ENCODE measurements at places on chromosomes 7 and 10.

DNA sequence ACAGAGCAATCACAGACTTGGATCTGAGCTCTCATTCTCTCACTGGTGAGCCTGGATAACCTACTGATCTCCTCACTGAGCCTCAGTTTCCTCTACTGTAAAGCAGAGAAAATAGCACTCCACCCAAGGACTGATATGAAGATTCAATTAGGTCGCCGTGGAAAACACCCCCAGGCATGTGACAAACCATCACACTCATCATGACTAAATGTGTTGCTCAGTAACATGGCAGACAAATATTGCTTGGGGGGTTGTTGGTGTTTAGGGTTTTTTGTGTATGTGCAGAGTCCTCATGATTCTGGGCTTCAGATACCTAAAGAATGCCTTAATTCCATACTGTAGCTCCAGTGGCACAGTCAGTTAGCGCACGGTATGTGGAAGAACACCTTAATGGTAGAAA lies 122.1 kb upstream of the TCF7L2 start:
- DNase-seq, result no peak

GRCh38 chr7:65448816-65449504 lies 75.3 kb downstream of the ZNF92 start:
- no peak for DNase-seq

GRCh38 chr10:70927189-70927943 lies 39.0 kb upstream of the PCBD1 start:
- no peak for DNase-seq

GRCh38 chr10:28925121-28925663 lies 247.9 kb downstream of the BAMBI start:
- DNase-seq, result no peak

DNA sequence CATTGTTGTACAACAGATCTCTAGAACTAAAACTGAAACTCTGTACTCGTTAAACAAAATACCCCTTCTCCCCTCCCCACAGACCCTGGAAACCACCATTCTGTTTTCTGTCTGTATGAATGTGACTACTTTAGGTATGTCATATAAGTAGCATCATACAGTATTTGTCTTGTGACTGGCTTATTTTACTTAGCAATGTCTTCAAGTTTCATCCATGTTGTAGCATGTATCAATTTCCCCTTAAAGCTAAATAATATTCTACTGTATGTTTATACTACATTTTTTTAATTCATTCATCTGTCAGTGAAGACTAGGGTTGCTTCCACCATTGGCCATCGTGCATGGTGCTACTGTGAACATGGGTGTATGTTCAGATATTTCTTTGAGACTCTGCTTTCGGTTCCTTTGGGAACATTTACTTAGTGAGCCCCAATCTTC lies 71.2 kb upstream of the RPA3 start:
- DNase-seq, result peak; percentile 25

- DNase-seq, result peak; percentile 65
Measured at GRCh38 chr7:101538596-101539459, 90.3 kb downstream of the MYL10 start.

DNA sequence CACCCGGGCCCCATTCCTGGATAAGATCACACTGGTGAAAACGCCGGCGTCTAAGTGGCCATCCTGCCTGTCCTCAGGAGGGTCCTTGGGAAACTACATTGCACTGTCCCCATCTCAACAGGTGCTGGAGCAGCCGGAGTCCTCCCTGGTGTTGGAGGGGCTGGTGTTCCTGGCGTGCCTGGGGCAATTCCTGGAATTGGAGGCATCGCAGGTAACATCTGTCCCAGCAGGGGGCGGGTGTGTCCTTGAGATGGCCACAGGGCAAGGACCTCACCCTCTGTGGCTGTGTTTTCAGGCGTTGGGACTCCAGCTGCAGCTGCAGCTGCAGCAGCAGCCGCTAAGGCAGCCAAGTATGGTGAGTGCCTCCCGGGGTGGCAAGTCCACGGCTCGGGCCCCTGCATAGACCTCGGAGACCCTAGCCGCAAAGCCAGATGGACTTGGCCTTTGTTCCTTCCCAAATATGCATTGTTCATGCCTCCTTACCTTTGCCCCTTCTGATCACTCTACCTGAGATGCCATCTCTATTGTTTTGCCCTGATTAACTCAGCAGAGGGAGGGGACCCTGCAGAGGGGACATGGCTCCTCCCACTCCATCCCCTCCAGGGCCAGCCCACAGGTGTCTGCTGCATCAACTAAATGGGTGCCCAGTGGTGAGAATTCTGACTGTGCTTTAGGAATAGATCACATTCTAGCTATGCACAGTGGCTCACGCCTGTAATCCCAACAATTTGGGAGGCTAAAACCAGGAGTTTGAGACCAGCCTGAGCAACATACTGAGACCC lies 23.8 kb downstream of the ELN start:
- DNase-seq, result no peak

DNA sequence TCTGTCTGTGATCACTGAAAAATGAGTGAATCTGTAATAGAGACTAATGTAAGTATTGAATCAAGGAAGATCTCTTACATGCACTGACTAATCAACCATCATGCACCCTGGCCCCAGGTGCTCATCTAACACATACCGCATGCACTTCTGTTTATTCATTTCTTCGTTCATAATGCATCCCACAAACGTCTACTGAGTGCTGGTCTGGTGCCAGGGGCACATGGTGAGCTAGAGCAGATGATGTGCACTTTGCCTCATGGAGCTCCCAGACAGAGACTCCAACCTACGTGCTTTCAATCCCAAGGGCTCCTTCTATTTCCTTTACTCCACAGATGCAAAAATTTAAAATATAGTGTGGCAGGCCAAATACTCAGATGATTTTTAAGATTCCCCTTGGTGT lies 10.7 kb downstream of the C10orf90 start:
- no peak for DNase-seq

DNA sequence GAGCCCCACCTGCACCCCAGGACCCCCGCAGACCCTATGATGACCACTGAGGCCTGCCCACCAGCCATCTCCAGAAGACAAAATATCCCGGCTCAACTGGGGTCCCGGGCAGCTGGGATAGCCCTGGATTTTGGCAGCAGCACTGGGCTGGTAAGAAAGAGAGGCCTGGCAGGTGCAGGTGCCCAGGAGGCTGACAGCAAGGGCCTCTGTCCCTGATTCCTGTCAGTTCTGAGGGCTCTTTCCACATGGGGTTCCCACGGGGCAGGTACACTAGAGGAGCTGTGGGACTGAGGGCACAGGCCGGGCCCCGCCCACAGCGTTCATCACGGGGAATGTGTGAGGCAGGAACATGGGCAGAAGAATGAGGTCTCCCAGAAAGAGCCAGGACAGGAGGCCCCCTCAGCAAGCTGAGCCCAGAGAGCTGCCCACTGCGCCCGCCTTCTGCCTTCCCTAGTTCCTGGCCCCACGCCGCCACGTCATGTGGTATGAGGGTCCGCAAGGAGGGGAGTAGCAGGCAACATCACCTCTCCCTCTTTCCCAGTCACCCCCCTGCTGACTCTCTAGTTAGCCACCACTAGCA lies 12.8 kb upstream of the NDST2 start:
- DNase-seq, result no peak

DNA sequence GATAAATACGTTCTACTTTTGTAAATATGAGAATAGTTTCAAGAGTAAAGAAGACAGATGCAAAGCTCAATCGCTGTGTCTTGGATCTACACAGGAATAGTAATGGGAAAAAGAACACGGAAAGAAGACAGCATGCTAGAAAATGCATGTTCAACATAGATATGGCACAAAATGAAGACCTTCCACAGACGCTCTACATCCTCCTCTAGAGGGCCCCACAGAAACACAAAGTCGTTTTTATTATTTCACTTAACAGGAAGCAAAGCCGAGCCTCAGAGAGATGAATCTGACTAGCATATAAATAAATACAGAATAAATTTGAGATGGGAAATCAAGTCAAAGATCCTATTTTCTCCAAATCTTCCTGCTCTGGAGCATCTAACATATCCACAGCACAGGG lies 292.6 kb downstream of the PARD3 start:
- peak; percentile 15 for DNase-seq

DNA sequence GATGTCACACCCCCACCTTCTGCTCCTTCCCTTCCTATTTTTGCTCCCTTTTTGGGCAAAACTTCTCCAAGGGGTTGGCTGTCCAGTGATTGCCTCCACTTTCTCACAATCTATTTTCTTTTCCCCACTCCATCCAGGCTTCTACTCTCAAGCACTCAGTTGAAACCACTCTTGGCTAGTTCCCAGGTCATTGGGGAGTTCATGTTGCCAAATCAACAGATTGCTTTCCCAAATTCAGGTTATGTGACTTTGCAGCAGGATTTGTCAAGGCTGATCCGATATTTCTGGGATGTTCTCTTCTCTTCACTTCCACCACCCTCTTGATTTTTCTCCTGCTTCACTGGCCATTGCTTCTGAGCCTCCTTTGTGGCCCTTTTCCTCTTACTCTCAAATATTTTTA lies 258.7 kb upstream of the SLC26A5 start:
- no peak for DNase-seq

GRCh38 chr7:102305414-102306268 lies 19.0 kb downstream of the SH2B2 start:
- no peak for DNase-seq

GRCh38 chr10:99849057-99849456 lies 66.6 kb downstream of the ABCC2 start:
- no peak for DNase-seq

DNA sequence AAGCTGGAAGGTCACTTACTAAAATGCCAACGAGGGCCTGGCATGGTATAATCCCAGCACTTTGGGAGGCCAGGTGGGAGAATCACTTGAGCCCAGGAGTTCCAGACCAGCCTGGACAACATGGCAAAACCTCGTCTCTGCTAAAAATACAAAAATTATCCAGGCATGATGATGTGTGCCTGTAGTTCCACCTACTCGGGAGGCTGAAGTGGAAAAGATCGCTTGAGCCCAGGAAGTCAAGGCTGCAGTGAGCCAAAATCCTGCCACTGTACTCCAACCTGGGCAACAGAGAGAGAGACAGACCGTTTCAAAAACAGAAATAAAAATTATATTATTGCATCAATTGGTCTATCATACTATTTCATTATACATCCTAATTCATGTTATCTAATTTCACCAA lies 18.1 kb upstream of the FAM53B start:
- no peak for DNase-seq

- DNase-seq, result no peak
Measured at GRCh38 chr10:124256151-124256550, 162.6 kb downstream of the OAT start.

GRCh38 chr10:124262234-124262865 lies 156.4 kb downstream of the OAT start:
- no peak for DNase-seq

Measured in activated CD4-positive, alpha-beta T cell treated with anti-CD3 and anti-CD28 coated beads, Interleukin-2, Interleukin-6, amounts not matched to agents 100 ng/mL and 50 ng/mL, durations not matched to agents 16 hours and 8 hours (primary cell).